ENCODE measurements at places on chromosomes 1 and 21.

DNA sequence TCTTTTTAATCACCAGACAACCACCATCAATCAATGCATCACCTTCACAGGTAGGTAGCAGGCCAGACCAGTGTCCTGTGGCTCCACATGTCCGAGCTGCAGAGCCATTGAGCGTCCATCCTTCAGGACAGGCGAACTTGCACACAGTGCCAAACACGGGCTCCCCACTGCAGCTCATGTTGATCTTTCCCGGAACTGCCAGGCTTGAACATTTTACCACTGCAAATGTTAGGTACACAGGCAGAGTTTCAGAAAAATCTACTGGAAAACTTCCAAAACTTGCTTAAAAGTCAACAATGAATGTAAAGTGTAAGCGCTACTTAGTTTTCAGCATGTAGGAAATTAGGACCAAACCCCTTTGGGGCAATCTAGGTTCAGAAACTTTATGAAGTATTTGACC, 6.6 kb downstream of the SELE start:
- DNase-seq: no peak

DNA sequence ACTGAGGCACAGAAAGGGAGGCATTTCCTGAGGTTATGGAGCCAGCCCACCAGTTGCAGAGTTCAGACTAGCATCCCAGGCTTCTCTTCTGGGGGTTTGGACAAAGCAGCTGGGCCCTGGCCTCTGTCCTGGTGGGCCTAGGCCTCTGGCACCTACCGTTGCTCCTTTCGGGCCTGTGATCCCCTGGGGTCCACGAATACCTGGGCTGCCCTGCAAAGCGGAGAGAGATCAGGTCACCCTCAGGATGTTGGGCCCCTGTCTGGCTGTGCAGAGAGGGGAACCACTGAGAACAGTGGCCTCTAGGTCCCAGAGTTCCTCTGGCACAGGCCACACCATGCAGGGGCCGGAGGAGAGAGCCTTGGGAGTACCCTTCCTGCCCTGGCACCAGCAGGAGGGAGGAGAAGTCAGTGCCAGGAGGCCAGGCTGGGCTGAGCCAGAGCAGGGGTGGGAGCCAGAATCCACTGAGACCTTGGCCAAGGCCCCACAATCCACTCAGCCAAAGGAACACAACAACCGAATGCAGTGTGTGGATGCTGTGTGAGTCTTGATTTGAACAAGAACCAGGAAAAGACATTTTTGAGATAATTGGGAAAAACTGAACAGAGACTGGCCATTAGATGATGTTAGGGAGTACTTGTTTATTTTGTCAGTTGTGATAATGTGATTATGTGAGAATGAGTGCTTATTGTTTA, 8.9 kb downstream of the COL9A2 start:
- no peak for DNase-seq

DNA sequence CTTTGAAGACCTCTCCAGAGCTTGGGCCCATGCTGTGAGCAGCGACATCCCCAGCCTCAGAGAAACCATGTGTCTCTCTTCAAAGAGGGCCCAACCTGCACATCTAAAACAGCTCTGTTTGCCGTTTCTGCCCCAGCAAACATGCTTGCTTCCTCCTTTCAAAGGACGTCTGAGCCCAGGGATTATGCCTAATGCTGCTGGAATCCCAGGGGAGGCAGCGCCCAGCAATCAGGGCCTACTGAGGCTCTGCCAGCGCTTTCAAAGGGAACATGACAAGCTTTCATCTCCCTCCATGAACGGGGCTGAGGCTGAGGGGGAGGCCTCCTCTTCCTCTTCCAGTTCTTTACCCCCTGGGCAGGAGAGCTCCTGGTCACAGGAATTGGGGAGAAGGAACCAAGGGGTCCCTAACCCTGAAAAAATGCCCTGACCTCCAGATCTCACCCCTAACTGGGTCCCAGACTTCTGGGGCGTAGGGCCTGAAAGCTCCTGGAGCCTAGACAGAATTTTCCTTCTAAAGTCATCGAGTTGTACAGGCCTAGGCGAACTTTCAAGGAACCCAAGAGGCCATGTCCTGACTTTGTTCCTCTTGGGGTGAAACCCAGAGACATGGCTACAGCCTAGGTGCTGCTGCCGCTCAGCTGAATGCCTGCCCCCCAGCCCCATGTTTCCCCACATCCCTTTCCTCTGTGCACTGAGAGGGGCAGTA, 13.4 kb upstream of the ASCL5 start:
- DNase-seq: no peak

GRCh38 chr1:9228609-9229008, 6.0 kb upstream of the H6PD start:
- no peak for DNase-seq
